Activated naive CD8-positive, alpha-beta T cell treated with anti-CD3 and anti-CD28 coated beads for 36 hours (primary cell): ENCODE measurements at places on chromosomes 16 and 17. TPM values are rescaled to one million over a fixed set of nuclear protein-coding genes. Genes with fewer than 3 reads are reported as not detected.
A peak's percentile ranks its signal among the peaks of the same experiment; 100 is the strongest.

- DNase-seq: no peak
These were observed 80.8 kb upstream of the NOL11 start for GRCh38 chr17:67636834-67637520.

GRCh38 chr17:78412403-78412802, 34.0 kb downstream of the PGS1 start:
- peak; percentile 31 for DNase-seq

DNA sequence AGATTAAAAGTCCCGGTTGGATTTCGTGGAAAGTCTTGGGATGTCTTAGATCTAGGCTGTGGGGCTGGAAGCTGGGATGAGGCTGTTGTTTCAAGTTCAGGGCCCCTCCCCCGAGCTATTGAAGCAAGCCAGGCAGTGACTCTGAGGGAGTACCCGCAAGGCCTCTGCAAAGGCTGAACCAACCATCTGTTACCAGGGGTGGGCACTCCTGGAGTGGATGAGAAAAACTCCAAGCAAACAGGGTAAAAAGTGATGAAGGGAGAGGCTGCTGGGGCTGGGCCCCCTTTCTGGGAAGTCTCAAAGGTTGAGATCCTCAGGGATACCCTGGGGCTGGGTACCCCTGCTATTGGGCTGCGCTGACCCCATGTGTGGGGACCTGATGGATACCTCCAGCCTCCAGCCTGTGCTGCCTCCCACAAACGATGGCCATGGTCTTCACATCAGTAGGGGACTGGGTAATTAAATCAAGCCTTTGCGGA, 82.4 kb upstream of the KIFC3 start:
- DNase-seq: no peak

The DOC2A gene
- total RNA-seq: 0.89 TPM

GRCh38 chr16:86060381-86061317, 161.7 kb downstream of the IRF8 start:
- no peak for DNase-seq

The SLC6A2 gene
- not detected for total RNA-seq

GRCh38 chr17:3788200-3788599, 12.8 kb downstream of the ITGAE start:
- no peak for DNase-seq

DNA sequence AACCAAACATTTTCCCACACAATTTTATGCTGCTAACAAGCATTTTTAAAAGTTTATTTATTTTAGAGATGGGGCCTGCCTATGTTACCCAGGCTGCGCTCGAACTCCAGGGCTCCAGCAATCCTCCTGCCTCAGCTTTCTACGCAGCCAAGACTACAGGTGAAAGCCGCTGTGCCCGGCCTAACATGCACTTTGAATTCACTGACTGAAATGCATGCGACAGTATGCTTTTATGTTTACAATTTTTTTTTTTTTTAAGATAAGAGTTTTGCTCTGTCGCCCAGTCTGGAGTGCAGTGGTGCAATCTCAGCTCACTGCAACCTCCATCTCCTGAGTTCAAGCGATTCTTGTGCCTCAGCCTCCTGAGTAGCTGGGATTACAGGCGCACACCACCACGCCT, 47.8 kb downstream of the MAP1LC3B start:
- no peak for DNase-seq

- no peak for DNase-seq
These were observed 14.7 kb upstream of the CTCF start for GRCh38 chr16:67547423-67548264.

GRCh38 chr16:50197582-50197981, 44.5 kb downstream of the TENT4B start:
- no peak for DNase-seq

DNA sequence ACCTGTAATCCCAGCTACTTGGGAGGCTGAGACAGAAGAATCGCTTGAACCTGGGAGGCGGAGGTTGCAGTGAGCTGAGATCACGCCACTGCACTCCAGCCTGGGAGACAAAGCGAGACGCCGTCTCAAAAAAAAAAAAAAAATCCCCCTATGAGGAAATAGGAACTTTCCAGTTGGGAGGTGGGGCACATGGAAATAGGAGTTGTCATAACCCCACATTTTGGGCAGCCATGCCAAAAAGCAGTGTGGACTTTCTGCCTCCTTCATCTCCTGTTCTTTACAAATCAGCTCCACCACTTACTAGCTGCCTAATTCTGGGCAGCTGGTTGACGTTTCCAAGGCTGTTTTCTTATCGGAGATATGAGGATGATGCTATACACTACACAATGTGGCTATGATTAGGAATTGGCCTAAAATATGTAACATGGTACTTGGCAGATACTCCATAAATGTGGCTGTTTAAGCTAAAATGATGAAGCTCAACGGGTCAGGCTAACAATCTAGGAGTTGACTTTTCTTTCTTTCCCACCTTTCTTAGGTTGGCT, 21.5 kb upstream of the CCL5 start:
- DNase-seq: no peak

DNA sequence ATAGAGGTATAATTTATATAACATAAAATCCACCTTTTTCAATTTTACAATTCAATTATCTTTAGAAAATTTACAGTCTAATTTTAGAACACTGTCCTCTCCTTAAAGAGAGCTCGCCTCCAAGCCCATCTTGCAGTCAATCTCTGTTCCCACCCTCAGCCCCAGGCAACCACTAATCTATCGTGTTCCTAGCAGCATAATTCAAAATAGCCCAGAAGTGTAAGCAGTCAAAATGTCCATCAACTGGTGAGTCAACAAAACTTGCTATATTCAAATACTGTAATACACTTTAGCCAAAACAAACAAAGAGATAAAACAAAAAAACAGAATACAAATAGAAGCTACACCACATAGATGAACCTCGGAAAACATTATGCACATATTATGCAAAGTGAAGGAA, 1006.8 kb upstream of the EEF2KMT start:
- no peak for DNase-seq

The BCAS3 gene
- 4.9 TPM for total RNA-seq

DNA sequence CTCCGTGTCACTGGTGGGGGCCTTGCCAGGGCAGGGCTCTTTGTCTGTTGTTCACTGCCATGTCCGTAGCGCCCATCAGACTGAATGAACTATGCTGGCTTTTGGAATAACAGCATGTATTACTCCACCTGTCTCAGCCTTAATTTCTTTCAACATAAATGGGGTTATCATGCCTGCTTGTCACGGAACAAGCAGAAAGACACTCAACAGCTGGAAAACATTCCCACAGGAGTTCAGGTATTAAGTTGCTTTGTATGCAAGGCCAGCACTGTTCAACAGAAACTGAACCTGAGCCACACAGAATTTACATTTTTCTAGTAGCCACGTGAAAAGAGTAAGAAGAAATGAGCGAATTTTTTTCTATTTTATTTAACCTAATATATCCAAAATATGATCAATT, 13.1 kb downstream of the PPL start:
- DNase-seq: no peak

DNA sequence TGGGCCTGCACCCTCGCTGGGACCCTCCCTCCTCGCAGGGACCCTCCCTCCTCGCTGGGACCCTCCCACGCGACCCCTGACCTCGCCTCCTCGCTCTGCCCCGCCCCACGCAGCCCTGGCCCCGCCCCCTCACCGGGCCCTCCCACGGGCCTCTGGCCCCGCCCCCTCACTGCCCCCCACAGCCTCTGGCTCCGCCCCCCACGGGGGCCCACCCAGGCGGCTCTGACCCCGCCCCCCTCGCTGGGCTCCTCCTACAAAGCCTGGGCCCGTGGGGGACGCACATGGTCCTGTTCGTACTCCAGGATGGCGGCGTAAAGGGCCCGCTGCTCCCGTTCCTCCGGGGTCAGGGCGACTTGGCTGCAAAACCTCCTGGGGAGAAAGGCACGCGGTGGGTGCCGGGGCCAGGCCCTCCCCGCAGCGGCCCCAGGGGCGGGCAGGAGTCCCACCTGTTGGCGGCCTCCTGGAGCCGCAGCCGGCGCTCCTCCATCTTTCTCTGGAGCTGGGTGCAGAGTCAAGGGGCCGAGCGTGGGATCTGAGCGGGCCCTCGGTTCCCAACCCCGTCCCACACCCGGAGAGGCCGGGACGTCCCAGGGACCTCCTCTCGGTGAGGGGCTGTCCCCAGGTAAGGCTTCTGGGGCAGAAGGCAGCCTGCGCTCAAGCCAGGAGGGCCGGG, 9.0 kb downstream of the VPS9D1 start:
- DNase-seq: peak; percentile 84

The VPS25 gene
- 90.4 TPM for total RNA-seq

The C17orf100 gene
- total RNA-seq: 1.8 TPM

The HOXB1 gene
- not detected for total RNA-seq

DNA sequence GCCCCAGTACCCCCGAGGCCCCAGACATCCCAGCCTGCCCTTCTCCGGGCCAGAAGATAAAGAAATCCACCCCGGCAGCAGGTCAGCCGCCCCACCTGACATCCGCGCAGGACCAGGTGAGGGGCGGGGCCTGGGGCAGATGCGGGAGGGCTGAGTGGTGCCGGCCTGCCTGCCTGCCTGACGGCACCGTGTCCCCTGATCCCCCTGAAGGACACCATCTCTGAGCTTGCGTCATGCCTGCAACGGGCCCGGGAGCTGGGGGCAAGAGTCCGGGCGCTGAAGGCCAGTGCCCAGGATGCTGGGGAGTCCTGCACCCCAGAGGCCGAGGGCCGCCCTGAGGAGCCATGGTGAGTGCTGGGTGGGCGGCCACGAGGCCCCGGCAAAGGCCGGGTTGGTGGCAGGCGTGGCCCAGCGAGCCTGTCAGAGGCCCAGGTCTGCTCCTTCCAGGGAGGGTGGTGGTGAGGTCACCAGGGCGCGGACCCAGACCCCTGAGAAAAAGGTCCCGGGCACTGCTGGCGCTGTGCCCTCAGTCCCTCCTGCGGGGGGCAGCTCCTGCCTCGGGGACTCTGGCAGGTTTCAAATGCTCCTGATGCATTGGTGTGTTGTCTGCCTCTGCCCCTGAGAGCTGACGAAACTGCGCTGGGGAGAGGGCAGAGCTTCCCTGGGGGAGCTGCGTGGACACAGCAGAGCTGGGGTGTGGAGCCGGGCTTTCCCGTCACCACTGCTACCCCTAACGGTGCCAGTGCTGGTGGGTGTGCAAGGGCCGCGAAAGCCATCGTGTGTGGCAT, 1.2 kb downstream of the CDT1 start:
- DNase-seq: peak; percentile 67

DNA sequence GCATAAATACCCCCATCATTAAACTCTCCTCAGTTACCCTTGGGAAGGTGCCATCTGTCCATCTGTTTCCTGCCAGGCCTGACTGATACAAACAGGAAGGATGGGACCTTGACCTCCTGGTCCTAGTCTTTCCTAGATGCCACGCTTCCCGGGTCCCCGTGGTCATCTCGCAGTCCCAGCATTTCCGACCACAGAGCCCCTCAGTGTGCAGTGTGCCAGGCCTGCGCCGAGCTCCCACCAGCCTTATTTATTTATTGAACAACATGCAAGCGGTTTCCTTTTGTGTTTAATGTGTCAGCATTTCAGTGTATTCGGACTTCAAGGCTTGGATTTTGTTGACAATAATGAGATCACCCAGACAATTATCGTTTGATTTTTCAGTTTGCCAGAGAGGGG, 45.6 kb upstream of the NKD1 start:
- DNase-seq: no peak

GRCh38 chr16:67685388-67686112, 18.9 kb downstream of the C16orf86 start:
- no peak for DNase-seq

DNA sequence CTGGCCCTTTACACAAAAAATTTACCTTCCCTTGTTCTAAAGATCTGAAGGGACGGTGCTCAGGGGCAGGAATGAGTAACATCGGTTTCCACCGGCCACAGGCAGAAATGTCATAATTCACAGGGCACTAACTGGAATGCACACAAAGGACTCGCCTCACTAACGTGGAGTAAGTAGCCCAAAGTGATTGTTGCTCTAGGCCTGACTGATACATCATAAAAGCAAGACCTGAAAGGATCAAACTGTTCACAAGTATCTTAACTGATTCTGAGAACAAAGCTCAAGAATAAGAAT, 8.9 kb upstream of the TCF25 start:
- DNase-seq: no peak
